ENCODE measurements at places on chromosomes 11 and 22.
A peak's percentile ranks its signal among the peaks of the same experiment; 100 is the strongest.

DNA sequence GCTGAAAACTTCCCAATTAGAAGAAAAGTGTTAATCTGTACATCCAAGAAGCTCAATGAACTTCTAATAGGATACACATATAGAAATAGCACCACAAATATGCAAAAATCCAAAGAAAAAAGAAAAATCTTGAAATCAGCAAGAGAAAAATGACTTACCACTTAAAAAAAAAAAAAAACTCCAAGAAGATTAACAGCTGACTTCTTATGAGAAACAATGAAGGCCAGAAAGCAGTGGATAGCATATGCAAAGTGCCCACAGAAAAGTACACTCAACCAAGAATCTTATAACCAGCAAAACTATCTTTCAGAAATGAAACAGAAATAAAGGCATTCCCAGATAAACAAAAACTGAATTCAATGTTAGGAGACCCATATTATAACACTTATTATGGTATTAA is 29.9 kb upstream of the OR5B12 start:
- no peak for DNase-seq

DNA sequence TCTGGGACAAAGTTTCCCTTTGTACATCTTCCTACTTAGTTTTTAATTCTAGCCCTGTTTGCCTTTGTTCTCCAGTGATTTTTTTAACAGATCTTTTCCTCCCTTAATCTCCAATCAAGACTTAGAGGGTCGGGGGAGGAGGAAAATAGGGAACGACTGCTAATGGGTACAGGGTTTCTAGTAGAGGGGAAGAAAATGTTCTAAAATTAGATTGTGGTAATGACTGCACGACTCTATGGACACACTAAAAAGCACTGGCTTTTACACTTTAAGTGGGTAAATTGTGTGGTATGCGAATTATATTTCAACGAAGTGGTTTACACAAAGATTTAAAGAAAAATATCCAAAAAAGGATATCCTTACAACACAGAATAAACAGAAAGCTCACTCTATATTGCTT is 110.0 kb upstream of the SPON1 start:
- DNase-seq = no peak

GRCh38 chr22:44369293-44369661 is 56.5 kb upstream of the SHISAL1 start:
- DNase-seq = no peak

DNA sequence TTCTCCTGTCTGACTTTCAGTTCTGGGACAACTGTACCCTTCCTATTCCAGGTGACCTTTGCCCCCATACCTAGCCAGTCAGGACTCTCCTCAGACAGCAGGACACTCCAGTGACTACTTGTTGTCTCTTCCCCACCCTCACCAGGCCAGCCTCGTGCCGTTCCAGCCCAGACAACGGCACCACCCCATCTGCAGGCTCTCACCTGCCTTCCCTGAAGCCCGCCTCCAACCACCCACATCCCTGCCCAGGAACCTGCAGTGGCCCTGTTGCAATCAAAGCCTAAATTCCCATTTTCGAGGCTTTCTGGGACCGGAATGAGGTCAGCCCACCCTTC is 3.7 kb downstream of the IL2RB start:
- DNase-seq = no peak

GRCh38 chr11:110152199-110152598 is 59.0 kb downstream of the ZC3H12C start:
- DNase-seq = no peak

GRCh38 chr11:61353131-61354067 is 8.3 kb downstream of the CYB561A3 start:
- DNase-seq = peak; percentile 27

GRCh38 chr11:71255323-71255722 is 2.9 kb upstream of the SHANK2 start:
- no peak for DNase-seq

DNA sequence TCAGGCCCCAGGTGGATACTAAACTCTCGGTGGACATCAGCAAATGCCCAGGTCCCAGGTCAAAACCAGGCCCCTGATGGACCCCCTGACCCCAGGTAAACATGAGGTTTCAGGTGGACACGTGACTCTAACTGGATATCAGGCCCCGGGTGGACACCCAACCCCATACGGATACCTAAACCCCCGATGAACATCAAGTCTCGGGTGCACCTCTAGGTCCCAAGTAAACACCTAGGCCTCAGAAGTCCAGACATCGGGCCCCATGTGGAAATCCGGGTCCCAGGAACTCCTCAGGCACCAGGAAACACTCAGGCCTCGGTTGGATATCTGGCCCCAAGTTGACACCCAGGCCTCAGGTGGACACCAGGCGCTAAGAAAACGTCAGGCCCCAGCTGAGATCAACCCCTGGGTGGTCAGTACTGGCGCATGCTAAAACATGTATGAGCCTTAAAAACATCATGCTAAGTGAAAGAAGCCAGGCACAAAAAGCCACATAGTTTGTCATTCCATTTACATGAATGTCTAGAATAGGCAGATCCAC is 54.4 kb upstream of the SEPTIN5 start:
- DNase-seq = no peak

- DNase-seq = no peak
Observed at GRCh38 chr22:42310291-42311015, 40.0 kb upstream of the TCF20 start.

DNA sequence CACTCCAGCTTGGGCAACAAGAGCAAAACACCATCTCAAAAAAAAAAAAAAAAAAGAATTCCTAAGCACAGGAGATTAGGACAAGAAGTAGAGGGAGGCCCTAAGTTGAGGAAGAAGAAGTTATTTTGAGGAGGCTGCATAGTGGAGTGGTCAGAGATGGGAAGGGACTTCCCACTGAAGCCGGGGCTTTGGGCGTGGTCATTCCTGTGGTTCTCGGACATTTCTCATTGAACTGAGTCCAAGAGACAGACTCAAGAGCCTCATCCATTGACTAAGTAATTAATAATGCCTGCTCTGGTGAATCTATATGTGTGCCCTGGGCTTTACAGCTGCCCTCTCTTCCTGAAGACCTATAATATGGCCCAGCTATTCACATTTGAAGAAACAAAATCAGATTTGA is 53.2 kb upstream of the FTH1 start:
- no peak for DNase-seq

GRCh38 chr11:60500276-60500910 is 7.8 kb downstream of the MS4A12 start:
- DNase-seq = no peak

GRCh38 chr11:78551066-78551465 is 23.6 kb downstream of the NARS2 start:
- DNase-seq = no peak

- DNase-seq = no peak
Observed at GRCh38 chr11:2913019-2913431, 16.2 kb downstream of the PHLDA2 start.

GRCh38 chr11:63019506-63019905 is 3.9 kb upstream of the SLC22A8 start:
- DNase-seq = no peak

GRCh38 chr11:47881145-47881544 is 33.0 kb upstream of the NUP160 start:
- DNase-seq = no peak

DNA sequence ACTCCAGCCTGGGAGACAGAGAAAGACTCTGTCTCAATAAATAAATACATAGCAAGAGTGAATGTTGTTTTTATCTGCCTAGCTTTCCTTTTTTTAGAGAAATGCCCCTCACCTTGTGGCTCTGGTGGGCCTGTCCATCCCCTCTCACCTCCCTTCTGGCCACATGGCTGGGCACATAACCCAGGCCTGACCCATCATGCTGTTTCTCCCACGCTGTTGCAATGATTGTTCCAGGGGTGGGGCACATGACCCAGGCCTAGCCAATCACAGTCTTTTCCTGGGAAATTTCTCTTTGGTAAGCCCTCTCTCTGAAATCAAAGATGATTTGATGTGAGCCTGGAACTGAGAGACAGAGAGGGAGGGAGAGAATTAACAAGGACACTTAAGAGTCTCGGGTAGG is 5.5 kb upstream of the CYTH4 start:
- DNase-seq = no peak

DNA sequence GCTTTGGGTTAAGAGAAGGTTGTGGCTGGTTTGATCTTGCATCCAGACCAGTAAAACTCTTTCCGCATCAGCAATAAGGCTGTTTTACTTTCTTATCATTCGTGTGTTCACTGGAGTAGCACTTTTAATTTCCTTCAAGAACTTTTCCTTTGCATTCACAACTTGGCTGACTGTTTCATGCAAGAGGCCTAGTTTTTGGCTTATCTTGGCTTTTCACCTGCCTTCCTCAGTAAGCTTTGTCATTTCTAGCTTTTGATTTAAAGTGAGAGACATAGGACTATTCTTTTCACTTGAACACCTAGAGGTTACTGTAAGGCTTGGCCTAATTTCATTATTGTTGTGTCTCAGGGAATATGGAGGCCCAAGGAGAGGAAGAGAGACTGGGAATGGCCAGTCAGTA is 144.5 kb downstream of the UVRAG start:
- DNase-seq = no peak

DNA sequence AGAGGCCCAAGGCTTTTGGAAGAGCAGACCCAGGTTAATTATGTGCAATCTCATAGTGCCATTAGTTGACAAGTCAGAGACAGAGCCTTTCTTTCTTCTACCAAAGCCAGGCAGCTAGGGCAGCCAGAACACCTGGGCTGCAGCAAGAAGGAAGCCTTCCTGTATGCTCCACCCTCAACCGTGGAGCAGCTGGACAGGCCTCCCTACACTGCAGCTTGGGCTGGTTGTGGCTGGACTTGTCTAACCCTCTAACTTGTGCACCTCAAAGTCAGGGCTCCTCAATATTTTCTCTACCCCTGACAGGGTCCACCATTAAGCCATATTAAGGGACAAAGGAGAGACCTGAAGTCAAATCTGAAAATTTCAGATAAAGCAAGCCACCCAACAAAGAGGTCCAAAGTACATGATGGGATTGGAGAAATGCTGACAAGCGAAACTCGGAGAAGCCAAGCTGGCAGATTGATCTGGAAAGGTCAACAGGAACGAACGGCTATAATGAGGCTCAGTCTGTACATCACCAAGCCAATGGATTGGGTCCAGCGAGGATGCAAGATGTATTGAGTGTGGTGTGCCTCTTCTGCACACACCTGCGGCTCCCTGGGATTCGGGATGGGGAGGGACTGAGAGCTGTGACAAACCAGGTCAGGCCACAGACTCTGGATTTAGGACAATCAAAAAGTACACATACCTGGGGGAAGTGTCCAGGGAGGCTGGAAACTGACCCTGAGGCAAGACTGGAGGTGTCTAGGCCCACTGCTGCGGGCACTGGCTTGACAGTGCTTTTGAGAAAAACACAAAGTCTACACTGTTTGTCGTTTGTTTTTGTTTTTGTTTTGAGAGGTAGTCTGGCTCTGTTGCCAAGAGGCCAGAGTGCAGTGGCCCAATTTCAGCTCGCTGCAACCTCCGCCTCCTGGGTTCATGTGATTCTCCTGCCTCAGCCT is 11.7 kb upstream of the SLC43A3 start:
- DNase-seq = no peak

DNA sequence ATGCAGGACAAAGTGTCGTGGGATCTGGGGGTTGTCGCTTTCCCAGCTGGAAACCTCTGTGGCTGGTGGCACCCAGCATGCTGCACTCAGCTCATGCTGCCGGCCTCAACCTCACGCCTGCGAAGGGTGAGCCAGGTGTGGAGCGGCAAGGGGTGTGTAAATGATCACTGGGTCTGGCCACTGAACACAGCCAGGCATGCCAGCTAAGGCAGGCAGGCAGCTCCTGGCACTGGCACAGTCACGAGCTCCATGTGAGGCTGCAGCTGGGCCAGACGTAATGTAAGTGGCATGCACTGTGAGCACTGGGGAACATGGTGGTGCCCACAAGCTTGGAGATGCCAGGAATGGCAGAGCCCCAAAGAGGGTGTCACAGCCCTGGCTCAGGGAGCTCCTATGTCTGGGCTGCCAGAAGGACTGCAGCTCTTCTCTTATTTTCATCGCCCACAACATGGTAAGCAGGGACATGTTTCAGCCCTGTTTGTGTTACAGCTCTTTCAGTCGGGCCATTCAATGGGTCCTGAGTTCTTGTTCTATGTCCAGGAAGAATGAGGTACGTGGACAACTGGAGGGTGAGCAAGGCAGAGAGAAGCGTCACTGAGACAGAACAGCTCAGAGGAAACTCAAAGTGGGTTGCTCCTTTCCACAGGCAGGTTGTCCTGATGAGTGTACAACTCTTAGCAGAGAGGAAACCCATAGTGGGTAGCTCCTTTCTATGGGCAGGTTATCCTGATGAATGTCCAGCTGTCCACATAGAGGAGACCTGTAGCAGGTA is 403.8 kb downstream of the CNTN5 start:
- DNase-seq = no peak

DNA sequence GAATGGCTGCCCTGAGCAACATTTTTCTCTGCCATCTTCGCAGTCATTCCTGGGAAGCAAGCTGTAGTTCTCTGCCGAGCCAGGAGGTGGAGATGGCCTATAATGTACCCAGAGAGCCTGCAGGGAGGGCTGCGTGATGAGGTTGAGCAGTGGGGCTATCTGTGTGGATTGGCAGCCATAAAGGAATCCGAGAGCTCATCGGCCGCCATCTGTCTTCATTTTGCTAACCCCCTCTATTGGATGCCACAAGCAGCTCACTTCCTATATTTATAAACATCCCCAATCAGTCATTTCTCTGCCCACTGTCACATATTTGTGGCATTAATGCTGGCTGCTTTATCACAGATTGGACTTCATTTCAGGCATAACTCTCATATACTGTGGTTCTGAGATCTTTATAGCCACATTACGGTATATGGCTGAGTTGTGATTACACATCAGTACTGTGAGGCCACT is 209.5 kb downstream of the NTM start:
- peak; percentile 10 for DNase-seq

DNA sequence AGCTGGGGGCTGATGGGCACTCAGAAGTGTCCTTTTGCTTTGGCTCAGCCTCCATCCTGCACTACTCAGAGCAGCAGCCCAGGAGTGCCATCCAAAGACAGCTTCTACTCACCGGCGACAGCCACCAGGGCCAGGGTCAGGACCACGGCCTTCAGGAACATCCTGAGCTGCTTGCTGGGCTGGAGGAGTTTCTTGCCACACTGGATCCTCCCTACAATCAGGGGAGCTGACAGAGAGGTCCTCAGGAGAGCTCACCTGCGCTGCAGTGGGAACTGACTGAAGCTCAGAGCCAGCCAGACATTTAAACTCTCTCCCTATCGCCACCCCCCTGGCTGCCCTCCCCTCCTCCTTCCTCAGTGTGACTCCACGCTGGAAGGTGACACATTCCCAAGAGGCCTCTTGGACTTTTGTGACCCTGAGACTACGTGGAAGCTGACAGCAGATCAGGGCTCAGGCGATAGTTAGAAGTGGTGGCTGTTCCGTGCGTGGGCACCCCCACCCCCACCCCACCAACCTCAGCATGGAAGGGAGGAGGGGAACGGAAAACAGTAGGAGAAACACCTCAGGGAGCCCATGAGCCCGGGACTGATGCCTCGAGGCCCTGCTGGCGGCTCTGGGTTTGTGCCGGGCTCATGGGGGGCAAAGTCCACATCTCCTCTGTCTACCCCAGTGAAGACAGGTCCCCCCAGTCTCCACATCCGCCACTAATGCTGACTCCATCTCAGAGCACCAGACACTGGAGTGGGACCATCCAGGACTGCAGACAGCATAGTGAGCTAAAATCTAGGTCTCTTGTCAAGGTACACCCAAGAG is at the start of gene APOA4:
APOA4 (minus strand) TSS at position 274 of the 813 bp plus-strand sequence; CDS start at position 161, 113 bp downstream.
- DNase-seq = no peak

GRCh38 chr22:40212121-40212520 is 34.4 kb downstream of the TNRC6B start:
- DNase-seq = no peak

- no peak for DNase-seq
Observed at GRCh38 chr22:39907047-39907446, 6.2 kb downstream of the GRAP2 start.

GRCh38 chr11:46710821-46711269 is 8.2 kb upstream of the F2 start:
- no peak for DNase-seq

- no peak for DNase-seq
Observed at GRCh38 chr11:107457205-107457557, 444 bp downstream of the CWF19L2 start.
